ENCODE measurements at places on chromosomes 6 and 20.

GRCh38 chr20:600736-601135 lies 9.4 kb downstream of the TCF15 start:
- DNase-seq: no peak

DNA sequence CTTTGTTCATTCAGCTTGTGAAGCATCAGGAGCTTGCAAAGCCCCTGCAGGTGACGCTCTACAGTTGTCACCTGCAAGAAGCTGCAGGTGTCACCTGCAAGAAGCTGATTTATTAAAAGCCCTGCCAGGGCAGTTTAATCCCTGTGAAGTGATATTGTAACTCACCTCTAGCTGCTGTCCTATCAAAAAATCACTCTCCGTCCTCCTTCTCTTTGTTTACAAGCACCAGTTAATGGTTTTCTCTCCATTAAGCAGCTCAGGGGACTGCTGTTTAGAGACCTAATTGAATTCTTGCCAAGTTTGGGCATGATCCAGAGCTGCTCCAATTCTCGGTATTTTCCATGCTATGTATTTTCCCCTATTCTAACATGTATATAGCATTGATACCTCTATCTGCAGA lies 345.9 kb downstream of the ARHGAP18 start:
- no peak for DNase-seq

DNA sequence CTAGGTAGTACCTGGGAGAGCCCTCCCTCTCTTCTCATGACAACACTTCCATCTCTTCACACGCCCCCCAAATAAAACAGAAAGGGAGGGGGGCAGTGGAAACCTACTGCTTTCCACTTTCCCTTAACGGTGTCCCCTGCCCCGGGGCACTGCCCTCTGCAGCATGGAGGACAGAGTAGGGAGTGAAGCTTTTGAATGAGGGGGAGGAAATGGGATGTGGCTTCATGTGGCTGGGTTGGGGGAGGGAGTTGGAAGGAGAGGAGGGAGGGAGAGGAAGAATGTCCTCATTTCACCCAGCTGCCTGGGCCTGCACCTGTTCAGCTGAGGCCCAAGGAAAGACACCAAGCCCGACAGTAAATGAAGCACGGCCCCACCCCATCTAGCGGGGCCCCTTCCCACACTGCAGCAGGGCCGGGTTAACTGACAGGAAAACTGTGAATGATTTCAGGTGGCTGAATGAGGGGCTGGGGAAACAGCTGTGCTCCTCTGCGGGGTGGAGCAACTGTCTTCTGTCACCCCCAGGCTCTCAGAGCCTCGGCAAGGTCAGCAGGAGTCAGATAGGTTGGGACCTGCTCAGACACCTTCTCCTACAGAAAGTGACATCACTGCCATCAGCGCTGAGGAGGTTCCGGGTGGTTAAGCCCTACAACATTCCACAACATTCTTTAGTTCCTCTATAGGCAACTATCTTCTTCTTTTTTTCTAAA lies 40.0 kb upstream of the TAF8 start:
- DNase-seq: no peak

DNA sequence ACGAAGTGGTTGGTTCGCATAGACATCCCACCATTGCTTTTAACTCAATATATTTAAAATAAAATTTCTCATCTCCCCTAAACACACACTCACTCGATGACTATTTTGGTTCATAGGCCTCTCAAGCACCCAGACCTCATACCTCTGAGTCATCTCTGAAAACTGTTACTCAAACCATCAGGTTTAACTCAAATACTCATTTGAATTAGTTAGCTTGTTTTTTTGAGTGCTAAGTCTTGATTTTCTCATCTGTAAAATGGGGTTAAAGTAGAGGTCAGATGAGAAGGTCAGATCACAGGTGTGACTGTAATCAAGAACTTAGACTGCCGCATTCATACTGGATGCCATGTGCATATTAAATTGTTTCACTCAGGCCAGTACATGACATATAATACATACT lies 243.9 kb upstream of the TENT5A start:
- no peak for DNase-seq

DNA sequence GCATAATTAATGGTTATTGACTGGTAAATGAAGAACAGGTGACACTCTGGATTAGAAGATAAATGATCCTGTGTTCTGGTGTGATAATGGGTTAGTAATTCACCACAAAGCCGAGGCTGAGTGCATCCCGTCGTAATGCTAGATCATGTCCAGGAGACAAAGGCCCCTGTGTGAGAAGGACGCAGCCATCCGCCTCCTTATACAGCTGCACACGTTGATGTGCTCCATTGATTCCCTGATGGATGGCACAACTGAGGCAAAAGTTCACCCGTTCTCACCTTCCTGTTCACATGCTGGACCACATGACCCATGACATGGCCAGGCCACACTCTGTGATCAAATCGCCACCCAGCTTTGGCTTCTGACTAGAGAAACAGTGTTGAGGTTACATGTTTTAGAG lies 136.1 kb downstream of the FOXC1 start:
- DNase-seq: no peak

DNA sequence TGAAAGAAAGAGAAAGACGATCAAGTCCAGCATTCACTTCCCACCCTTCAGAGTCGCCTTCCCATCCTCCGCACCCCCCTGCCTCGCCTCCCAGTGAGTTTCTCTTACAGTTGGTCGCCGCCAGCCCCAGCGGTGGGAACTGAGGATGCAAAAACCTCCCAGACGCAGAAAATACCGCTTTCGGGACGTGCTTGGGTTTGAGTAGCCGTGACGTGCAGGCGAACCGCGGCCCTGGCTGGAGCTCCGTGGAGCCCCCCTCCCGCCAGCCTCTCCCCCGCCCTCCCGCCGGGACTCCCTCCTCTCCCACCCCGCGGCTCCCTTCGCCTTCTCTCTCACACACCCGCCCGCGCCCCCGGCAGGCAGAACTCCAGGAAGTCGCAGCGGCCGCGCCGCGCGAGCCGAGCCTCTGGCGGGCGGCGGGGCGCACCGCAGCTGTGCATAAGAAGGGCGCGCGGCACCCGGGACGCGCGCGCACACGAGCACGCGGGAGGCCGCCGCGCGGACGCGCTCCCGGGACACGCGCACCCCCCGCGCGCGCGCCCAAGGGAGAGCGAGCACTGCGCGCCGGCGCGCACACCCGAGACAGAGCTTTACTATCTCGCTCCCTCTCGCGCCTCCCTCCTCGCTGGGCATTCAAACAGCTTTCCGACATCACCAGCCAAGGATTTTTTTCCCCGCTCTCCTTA lies at the start of gene ADGRB3:
Gene ADGRB3 (plus strand): TSS at position 557 of the 686 bp plus-strand sequence. CDS start 3,394 bp downstream, outside the sequence.
- peak; percentile 33 for DNase-seq

GRCh38 chr6:7264686-7265384 lies 48.2 kb downstream of the SSR1 start:
- no peak for DNase-seq

GRCh38 chr6:104639668-104640067 lies 220.1 kb downstream of the HACE1 start:
- DNase-seq: no peak

GRCh38 chr6:117711369-117711768 lies 36.1 kb downstream of the NUS1 start:
- DNase-seq: no peak

- DNase-seq: no peak
These were observed 143.4 kb downstream of the ADGRB3 start for GRCh38 chr6:68778356-68779020.

DNA sequence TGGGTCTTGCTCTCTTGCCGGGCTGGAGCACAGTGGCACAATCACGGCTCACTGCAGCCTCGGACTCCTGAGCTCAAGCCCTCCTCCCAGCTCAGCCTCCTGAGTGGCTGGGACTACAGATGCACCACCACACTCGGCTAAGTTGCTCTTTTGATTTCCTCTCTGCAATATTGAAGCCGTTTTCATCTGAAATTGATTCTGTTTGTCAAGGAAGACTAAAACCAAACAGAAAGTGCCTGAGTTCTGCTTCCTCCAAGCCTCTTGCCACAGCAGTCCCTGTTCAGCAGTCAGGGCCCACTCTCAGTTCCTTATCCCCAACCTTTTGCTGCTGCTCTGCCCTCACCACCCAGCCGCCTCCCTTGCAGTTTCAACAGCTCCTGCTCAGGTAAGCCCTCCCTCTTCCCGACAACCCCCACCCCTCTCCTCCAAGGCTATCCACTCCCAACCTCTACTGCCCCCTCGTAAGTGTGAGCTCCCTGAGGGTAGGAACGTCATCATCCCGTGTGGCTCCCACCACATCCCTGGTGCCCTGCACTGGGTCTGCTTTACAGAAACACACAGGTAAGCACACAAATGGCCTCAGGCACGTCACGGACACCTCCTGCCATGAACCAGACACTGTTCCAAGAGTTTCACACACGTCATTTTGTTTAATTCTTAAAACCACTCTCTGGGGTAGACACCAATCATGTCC lies 70.7 kb upstream of the TAB2 start:
- DNase-seq: no peak

GRCh38 chr6:14816116-14816859 lies 429.6 kb upstream of the JARID2 start:
- no peak for DNase-seq

GRCh38 chr6:28651161-28651560 lies 125.5 kb downstream of the GPX5 start:
- DNase-seq: no peak

DNA sequence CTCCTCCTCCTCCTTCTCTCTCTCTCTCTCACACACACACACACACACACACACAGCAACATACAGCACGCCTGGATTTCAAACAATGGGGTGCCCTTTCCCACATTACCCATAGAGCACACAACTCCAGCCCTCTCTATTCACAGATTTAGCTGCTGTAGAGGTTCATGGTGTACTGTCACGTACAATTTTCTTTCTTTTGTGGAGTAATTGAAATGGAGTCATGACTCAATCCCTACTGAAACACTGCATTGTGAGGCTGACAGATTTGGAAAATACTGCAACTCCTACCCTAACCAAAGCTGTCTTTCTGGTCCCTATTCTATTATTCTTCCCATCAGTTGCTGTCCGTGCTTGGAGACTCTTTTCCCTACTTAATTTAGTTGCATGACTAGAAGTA lies 166.9 kb downstream of the EDN1 start:
- no peak for DNase-seq

- DNase-seq: no peak
These were observed 206.6 kb upstream of the MARCKS start for GRCh38 chr6:113650610-113650979.

GRCh38 chr6:139448051-139448649 lies 73.7 kb upstream of the CITED2 start:
- DNase-seq: no peak

DNA sequence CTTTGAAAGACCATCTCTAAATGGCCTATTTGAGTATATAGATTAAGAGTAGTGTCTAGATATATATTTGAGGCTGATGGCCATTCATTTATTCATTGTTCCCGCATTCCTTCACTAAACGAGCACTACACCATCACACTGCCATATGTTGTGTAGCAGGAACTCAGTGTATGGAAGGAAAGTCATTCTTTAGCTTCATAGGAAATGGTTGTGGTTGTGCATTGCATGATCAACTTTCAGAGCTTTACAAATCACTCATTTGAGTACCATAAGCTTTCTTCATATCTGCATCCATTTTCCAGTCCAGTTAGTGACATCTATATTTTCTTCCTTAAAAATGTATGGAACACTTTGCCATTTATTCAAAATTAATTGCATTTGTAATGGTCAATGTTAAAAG lies 97.9 kb downstream of the ARID1B start:
- DNase-seq: no peak

GRCh38 chr6:123415844-123416468 lies 220.8 kb downstream of the TRDN start:
- no peak for DNase-seq

DNA sequence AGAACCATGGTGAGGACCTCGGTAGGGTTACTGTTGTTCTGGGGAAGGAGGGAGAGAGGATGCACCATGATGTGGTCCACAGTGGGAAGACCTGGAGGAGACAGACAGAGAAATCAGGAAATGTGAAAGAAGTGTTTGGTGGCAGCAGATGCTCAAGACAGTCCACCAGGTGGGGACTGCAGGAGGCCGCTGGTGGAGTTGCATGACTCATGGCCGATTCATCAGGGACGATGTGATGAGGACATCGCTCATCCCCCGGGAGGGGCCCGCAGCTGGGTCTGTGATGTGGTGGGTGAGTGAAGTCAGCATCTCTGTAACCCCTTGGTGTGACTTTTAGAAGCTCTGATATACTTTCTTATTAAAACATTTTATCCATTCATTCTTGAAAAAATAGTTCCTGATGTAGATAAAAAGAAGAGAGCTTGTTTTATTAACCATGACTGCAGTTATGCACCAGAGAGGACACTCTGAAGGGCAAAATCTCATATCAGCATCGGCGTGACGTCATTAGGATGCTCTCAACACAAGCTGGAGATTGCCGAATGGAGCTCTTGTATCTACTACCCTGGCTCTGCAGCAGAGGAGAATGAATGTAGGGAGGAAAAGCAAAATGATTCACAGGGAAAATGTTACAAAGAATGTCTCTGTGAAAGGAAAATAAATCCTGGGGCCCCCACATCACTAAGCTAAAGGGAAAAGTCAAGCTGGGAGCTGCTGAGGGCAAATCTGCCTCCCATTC lies 71.2 kb downstream of the RAMACL start:
- no peak for DNase-seq

GRCh38 chr6:5439749-5440148 lies 178.4 kb downstream of the FARS2 start:
- DNase-seq: no peak
